ENCODE measurements at places on chromosomes 16 and 17.

GRCh38 chr17:82247182-82247823, 18.5 kb downstream of the SLC16A3 start:
- DNase-seq = no peak

GRCh38 chr16:84928679-84929420, 82.5 kb downstream of the ZDHHC7 start:
- peak; percentile 69 for DNase-seq

DNA sequence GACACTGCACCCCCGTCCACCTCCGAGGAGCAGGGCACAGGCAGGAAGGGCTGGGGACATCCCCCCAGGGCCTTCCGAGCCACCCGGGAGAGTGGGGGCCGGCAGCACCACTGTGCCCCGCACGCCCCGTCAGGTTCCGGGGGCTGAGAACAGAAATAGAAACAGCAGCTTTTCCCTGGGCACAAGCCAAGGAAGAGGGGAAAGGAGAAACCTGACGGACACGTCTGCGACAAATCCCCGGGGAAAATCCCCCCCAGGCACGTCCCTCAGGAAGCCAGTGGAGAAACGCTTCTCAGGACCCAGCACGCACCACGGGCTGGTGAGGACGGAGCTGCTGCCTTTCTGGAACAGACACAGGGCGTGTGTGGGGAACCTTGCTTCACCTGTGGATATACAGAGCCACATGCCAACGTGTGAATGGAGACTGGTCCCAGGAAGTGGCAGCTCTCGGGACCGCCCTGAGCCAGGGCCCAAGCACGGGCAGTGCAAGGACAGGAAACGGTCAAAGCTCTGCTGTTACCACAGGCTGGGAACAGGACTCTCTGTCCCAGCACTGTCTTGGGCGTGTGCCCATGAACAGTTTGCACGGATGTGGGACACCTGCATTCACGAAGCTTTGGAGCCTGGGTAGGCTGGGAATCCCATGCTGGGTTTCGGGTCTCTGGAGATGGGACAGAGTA, 1.2 kb upstream of the TMEM204 start:
- peak; percentile 71 for DNase-seq

GRCh38 chr17:42459801-42460281, 1.2 kb downstream of the ATP6V0A1 start:
- no peak for DNase-seq

GRCh38 chr17:31935512-31935911, 1.3 kb upstream of the SUZ12 start:
- DNase-seq = no peak

DNA sequence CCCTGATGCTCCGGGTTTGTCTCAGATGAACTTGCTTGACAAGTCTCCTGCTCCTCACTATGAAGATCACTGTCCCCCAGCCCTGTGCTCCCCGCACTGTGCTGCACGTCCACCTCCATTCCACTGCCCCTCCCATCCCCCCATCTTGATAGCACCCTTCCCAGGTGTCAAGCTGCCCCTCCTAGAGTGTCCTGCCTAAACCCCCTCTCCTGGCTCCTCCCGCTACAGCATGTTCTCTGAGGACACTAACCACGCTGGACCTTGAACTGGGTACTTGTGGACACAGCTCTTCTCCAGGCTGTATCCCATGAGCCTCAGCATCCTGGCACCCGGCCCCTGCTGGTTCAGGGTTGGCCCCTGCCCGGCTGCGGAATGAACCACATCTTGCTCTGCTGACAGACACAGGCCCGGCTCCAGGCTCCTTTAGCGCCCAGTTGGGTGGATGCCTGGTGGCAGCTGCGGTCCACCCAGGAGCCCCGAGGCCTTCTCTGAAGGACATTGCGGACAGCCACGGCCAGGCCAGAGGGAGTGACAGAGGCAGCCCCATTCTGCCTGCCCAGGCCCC, 18.5 kb downstream of the DEXI start:
- no peak for DNase-seq

DNA sequence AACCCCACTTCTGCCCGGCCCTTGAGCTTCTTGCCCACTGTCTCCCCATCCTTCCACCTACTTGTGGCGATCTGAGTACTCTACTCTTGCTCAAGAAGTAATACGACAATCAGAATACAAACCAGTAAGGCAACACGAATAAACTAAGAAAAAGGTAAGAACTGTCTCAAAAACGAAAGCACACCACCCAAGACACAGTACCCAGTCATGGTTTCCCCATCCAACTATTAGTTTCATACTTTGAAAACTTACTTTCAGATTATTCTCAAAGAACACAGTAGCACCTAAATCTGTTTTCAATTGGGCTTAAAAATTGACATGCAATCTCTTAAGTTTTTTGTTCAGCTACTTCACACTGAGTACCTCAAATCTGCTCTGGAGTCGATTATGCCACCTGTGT, 13.9 kb downstream of the GINS2 start:
- no peak for DNase-seq

GRCh38 chr16:920051-920681, 50.6 kb downstream of the LMF1 start:
- DNase-seq = no peak

DNA sequence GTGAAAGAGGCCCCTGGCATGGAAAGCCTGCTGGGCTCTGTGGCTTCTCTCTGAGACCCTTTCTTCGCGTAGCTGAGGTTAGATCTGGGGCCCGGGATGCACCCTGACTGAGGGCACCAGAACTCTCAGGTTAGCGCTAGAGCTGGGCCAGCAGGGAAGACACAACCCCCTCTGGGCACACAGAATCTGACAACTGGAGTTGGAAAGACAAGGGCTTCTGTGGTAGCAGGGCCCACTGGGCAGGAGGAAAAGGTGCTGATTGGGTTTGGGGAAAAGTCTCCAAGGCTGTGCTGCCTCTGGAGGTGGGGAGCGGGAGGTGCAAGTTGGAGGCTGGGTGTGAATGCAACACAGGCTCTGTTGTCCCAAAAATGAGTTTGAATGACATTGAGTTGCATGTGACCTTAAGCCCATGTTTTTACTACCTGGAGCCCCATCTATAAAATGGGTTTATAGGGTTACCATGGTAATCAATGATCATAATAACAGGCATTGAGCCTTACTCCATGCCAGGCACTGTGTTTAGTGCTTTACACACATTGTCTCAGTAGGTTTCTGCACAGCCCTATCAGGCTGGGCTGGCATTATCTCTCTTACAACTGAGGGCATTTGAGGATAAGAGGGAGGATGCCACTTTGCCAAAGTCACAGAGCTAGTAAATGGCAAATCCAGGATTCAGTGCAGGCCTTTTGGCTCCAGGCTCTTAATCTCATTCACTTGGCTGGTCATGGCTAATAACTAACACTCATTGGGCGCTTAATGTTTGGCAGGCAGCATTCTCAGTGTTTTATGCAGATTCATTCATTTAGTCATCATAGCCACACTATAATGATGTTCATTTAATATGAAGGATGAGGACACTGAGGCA, 9.5 kb upstream of the IGFBP4 start:
- DNase-seq = no peak

DNA sequence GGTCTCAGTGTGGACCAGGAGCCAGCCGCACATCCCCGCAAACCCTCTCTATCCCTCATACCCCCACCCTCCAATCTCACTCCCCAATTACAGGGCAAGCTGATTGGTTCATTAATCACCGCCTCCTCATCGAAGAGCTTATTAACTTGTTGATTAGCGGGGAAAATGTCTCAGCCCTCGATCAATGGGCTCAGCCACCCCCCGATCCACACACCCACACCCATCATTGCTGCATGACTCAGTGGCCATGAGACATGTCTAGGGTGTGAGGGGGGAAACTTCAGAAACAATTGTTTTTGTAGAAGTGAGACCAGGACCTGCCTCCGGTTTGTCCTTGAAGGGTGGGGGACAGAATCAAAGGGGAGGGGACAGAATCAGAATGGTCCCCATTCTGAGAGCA, 2.5 kb upstream of the PYY start:
- DNase-seq = no peak

DNA sequence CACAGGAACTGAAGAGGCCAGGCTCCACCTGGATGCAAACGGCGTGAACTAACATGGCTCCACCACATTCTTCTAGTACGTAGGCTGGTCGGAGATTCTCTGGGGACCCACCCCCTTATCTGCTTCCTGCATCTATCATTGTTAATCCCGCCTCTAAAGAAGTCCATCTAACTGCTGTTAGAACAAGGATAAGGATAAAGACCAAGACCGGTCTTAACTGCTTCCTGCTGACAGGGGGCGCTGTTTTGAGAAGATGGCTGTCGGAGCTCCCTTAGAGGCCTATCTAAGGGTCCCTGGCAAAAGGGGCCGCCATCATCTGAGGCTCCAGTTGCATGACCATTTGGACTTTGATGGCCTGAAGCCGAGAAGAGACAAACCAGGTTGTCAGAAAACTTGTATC, 25.8 kb upstream of the TNFSF12 start:
- DNase-seq = no peak

DNA sequence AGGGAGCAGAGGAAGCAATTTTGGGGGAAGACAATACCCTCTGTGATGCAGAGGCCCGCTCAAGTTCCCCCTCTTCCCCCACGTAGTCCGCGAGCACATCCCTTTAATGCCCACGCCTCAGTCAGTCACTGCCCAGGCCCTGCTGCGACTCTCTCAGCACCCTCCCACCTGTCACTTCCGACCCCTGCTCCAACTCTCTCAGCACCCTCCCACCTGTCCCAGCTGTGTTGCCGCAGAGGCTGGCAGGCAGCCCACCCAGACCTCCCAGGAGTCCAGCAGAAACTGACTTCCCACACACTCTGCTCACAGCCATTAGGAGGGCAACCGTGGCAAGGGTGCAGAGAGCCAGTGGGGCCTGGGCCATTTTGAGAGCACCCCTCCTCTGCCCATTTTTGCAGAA, 92.7 kb downstream of the WSCD1 start:
- DNase-seq = no peak

GRCh38 chr17:49509588-49509917, 14.5 kb downstream of the NGFR start:
- no peak for DNase-seq

DNA sequence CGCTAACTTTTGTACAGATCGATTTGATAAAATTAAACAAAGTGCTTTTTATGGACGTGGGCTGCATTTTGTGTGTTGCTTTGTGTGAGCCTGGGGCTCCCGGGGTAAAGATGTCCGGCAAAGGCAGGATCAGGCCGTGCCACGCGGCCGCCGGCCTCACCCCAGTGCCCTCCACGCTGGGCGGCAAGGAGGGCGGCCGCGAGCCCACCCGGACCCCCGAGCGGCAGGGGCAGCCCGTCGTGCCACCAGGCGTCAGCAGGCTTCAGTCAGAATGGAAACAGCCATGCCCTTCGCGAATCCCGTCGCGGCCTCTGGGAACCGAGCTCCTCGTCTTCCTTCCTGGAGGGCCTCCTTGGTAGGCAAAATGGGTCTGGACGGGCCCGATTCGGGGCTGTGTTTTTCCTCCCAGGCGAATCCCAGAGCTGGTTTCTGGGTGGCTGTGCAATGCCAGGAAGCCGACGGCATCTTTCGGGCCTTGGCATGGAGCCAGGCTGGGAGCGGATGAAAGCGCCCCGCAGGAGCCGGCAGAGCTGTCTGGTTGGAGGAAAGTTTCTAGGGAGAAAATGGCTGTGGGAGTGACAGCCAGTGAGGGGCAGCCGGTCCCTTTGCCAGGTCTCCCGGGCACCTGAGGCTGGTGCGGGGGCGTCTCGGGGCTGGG, 5.5 kb downstream of the SOX8 start:
- no peak for DNase-seq

DNA sequence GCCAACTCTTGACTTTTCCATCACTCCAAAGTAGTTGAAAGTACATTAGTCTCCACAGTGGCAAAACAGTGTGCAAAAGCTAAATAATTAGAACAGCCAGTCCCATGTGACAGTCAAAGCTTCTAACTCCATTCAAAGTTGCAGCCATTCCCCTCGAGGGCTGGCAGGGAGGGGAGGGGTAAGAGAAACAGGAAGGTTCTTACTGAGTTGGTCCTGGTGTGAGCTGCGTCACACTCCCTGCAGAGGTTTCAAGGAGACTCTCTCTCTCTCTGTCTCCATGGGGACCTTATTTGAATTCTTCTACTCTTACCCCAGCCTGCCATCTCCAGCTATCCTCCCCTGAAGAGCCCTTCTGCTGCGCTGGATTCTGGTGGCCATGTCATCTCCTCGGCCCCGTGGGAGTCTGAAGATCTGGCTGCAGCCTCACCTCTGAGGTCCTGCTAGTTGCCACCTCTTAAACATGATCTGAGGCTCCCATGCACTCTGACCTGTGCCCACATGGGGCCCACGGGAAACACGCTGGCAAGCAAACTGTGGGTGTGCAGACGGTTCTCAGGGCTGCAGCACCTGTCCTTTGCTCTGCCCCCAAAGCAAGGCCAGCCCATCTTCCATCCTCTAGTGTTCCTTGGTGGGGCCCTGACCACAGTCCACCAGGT, 23.3 kb upstream of the STH start:
- no peak for DNase-seq

GRCh38 chr16:79662669-79663313, 62.3 kb upstream of the MAF start:
- no peak for DNase-seq

DNA sequence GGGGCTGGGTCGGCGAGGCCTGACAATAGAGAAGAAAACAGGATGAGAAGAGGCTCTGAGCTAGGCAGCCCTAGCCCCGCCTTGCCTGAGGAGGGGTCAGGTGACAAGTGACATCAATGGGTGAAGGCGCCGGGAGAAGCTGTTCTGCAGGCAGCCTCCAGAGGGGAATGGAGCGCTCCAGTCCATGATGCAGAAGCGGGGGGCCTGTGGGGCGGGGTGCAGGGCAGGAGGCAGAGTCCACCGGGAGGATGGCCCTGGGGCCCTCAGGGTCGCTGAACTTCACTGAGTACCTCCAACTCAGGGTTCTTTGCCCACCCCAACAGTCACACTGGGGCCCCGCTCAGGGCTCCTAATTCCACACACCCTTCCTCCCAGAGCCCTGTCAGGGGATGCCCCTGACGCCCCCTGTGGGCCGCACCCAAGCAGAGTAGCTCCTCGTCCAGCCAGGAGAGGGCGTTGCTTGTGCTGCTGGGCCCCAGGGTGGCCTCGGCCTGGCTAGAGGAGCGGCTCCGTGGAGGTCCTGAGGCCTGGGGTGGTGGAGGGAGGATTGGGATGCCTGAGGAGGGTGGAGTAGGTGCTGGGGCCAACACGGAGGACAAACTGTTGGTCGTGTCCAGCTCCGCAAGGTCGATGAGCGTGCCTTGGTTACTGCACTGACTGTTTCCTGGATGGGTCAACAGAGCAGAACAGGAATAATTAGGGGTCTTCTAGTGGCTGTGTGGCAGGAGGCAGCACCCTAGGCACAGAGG, 20.8 kb downstream of the GGA3 start:
- no peak for DNase-seq

GRCh38 chr17:51995797-51996403, 162.6 kb downstream of the CA10 start:
- DNase-seq = no peak

GRCh38 chr17:72119873-72120641, 763 bp upstream of the SOX9 start:
- DNase-seq = peak; percentile 89

GRCh38 chr16:89020925-89021595, 44.1 kb upstream of the CBFA2T3 start:
- DNase-seq = no peak

DNA sequence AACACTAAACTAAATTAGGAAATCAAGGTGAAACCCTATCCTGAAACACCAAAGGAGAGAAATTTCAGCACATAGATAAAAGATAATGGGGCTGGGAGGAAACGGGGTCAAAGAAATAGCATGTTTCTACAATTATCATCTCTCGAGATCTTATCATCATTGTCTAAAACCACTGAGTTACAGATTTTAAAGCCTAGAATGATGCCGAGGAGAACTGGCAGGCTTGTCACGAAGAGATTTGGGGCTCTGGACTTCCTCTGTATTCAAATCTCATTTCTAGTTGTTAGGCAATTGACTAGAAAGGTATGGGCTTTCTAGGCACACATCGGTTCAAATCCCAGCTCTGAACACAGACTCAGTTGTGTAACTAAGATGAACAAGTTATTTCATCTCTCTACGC, 9.3 kb downstream of the PDZD9 start:
- no peak for DNase-seq
